ENCODE measurements at places on chromosomes 2 and 18. TPM values are rescaled to one million over a fixed set of nuclear protein-coding genes. Genes with fewer than 3 reads are reported as not detected.

DNA sequence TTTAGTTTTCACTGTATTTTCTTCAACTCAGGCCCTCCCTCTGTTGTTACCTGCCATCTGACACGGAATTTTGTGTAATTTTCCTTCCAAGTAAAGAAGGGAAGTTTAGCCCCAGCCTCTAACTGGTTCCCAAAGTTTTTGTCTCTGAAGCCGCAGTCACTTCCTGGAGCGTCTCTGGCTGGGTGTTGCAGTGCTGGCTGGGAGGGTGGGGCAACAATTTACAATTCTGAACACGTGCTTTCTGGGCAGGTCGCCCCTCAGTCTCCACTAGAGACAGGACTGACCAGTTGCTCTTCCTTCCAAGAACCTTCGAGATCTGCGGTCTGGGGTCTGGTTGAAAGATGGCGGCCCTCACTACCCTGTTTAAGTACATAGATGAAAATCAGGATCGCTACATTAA lies 3.5 kb downstream of the CNDP2 start:
- H3K4me3 ChIP-seq = peak overlapping the region; percentile 13
- DNase-seq = peak; percentile 73
- H3K27ac ChIP-seq = peak overlapping the region; percentile 30
- peaks cover 10% of the 10 kb centered on the region for H3K36me3 ChIP-seq

GRCh38 chr2:36769106-36769505 lies 72.6 kb downstream of the VIT start:
- no peak overlapping the region for H3K27ac ChIP-seq
- DNase-seq = no peak
- no peaks in the 10 kb centered on the region for H3K36me3 ChIP-seq
- H3K4me1 ChIP-seq = no peaks in the 10 kb centered on the region
- H3K4me3 ChIP-seq = no peak overlapping the region

DNA sequence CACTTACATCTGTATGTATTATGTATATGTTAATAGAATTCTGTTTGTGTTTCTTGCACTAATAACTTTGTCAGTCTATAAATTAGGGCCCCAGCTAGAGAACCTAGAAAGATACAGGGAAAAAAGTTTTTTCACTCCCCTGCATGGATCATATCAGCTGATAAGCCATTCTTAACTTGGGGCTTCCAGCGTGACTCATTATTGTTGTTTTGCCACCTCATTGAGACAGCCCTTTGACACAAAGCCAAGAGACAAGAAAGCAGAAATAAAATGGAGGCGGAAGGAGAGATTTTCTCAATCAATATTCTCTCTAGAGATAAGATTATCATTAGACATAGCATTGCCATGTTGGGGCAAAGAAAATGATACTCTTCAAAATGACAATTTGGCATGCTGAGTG lies 93.4 kb downstream of the AKAIN1 start:
- no peak overlapping the region for H3K4me3 ChIP-seq
- no peaks in the 10 kb centered on the region for H3K27me3 ChIP-seq
- no peaks in the 10 kb centered on the region for H3K4me1 ChIP-seq
- no peak for DNase-seq
- H3K27ac ChIP-seq = no peak overlapping the region

- no peaks in the 10 kb centered on the region for H3K36me3 ChIP-seq
- H3K27me3 ChIP-seq = no peaks in the 10 kb centered on the region
- no peaks in the 10 kb centered on the region for H3K4me1 ChIP-seq
- no peak for DNase-seq
These were observed 33.5 kb upstream of the ATG16L1 start for GRCh38 chr2:233217892-233218377.

DNA sequence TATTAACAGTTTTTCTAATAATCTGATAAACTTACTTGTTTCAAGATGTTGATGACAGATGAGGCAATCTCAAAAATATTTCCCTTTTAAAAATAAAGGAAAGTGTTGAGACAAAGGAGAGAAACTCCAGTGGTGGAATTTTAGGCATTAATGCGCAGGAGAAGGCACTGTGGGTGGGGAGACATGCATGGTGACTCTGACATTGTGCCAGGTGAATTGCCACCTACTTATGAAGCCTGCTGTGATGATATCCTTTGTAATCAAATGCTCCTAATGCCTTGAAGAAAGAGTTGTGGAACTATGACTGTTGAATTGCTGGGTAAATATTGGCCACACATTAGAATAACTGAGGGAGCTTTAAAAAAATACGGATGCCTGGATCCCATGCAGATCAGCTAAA lies 101.4 kb downstream of the PLA2R1 start:
- H3K27ac ChIP-seq = no peak overlapping the region
- DNase-seq = no peak
- H3K4me3 ChIP-seq = no peak overlapping the region

GRCh38 chr18:58662118-58662517 lies 9.1 kb upstream of the MALT1 start:
- H3K4me1 ChIP-seq = no peaks in the 10 kb centered on the region
- no peaks in the 10 kb centered on the region for H3K27me3 ChIP-seq
- no peaks in the 10 kb centered on the region for H3K36me3 ChIP-seq
- DNase-seq = no peak
- no peak overlapping the region for H3K4me3 ChIP-seq

DNA sequence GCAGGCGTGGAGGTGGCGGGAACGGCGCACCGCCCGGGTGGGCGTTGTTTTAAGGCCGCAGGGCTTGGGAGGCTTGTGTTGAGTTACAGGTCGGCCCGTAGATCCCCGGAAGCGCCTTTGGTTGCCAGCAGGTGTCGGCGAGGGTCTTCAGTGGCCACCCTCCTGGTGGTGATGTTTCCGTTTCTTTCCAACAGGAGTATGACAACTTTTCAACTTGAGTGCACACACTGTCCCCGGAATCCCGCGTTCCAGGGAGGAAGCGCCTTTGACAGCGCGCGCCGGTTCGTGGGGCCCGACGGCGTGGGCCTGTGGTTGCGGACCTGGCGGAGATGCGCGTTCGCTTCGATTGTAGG lies 1.0 kb upstream of the HDAC4 start:
- peak overlapping the region; percentile 71 for H3K4me3 ChIP-seq
- no peaks in the 10 kb centered on the region for H3K36me3 ChIP-seq
- H3K27me3 ChIP-seq = no peaks in the 10 kb centered on the region
- no peak for DNase-seq
- H3K27ac ChIP-seq = peak overlapping the region; percentile 98

- DNase-seq = no peak
- H3K27me3 ChIP-seq = no peaks in the 10 kb centered on the region
- H3K4me1 ChIP-seq = peaks cover 3% of the 10 kb centered on the region
- no peak overlapping the region for H3K4me3 ChIP-seq
- no peak overlapping the region for H3K27ac ChIP-seq
These were observed 8.5 kb upstream of the DAW1 start for GRCh38 chr2:227862741-227863588.

GRCh38 chr18:67730886-67731285 lies 214.4 kb upstream of the DSEL start:
- no peaks in the 10 kb centered on the region for H3K36me3 ChIP-seq
- no peaks in the 10 kb centered on the region for H3K4me1 ChIP-seq
- no peak overlapping the region for H3K4me3 ChIP-seq
- no peak for DNase-seq

GRCh38 chr2:97998431-97999005 lies 2.8 kb upstream of the TMEM131 start:
- no peak overlapping the region for H3K4me3 ChIP-seq
- H3K4me1 ChIP-seq = peaks cover 16% of the 10 kb centered on the region
- H3K27me3 ChIP-seq = no peaks in the 10 kb centered on the region
- no peak overlapping the region for H3K27ac ChIP-seq
- no peaks in the 10 kb centered on the region for H3K36me3 ChIP-seq
- DNase-seq = no peak

DNA sequence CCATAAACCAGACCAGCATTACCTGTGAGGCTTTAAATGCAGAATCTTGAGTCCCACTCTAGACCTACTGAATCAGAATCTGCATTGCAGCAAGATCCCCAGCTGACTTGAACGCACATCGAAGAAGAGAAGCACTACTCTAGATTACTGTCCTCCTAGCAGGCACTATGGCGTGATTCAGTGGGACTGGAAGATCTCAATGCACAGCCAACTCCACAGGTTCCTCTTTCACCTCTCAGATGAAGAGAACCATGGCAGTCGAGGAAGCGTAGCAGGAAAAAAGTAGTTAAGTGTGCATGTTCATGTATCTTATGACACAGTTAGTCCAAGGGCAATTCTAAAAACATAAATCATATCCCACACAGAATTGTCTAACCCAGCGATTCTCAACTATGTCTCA lies 97.4 kb downstream of the STK39 start:
- H3K36me3 ChIP-seq = no peaks in the 10 kb centered on the region
- H3K27me3 ChIP-seq = no peaks in the 10 kb centered on the region
- H3K4me1 ChIP-seq = no peaks in the 10 kb centered on the region
- DNase-seq = no peak

GRCh38 chr2:88874063-88874657 lies 182.7 kb downstream of the RPIA start:
- no peak overlapping the region for H3K4me3 ChIP-seq
- no peaks in the 10 kb centered on the region for H3K4me1 ChIP-seq
- H3K27ac ChIP-seq = no peak overlapping the region
- no peaks in the 10 kb centered on the region for H3K36me3 ChIP-seq

- no peak overlapping the region for H3K27ac ChIP-seq
- no peaks in the 10 kb centered on the region for H3K27me3 ChIP-seq
- DNase-seq = no peak
- H3K4me3 ChIP-seq = no peak overlapping the region
- peaks cover 1% of the 10 kb centered on the region for H3K4me1 ChIP-seq
These were observed 40.7 kb downstream of the TCF7L1 start for GRCh38 chr2:85173909-85174308.

DNA sequence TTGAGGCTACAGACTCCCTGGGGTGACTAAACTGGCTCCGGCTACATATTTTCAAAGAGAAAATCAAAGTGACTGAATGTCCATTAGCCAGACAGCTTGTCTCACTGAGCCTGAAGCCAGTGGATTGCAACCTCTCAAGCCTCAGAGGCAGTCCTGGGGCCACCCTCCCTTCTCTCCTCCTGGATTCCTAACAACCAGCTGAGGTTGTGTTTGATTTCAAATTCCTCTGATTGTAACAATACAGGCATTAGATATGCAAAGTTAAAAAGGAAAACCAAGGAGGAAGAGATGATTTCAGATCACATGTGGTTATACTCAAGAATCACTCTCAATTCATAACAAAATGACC lies 101.0 kb upstream of the LMAN1 start:
- no peak overlapping the region for H3K27ac ChIP-seq
- no peak for DNase-seq
- H3K4me3 ChIP-seq = no peak overlapping the region
- peaks cover 17% of the 10 kb centered on the region for H3K4me1 ChIP-seq

DNA sequence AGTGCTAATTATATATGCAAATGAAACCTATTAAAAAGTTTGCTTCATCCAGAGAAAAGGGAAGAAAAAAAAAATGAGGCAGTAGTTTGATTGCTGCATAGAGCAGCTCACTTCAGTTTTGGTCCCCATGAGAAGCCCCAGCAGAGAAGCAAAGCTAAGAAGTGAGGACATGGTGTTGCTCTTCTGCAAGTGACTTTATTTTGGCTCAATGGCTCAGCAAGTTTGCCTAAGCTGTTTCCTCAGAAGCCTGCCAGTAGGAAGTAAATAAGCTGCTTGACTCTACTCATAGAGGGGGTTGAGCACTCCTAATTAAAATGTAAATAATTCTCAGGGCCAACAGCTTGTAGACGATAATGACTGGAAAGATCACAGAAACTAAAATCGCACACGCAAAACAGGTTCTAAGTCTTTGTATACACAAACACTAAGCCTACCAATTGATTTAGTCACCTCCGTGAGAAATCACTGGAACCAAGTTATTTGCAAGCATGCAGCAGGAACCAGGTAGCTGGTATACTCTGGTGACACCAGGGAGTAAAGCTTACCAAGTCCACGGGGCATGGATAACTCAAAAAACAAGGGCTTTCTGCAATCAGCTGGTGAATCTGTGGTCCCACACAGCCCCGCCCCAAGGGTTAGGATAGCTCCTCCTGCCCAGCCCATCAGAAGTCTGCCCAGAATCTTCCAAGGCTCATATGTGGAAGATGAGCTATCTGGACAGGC lies 39.7 kb upstream of the NABP1 start:
- H3K27ac ChIP-seq = no peak overlapping the region
- H3K4me1 ChIP-seq = peaks cover 3% of the 10 kb centered on the region
- no peak for DNase-seq
- H3K4me3 ChIP-seq = no peak overlapping the region
- H3K27me3 ChIP-seq = no peaks in the 10 kb centered on the region

- no peaks in the 10 kb centered on the region for H3K4me1 ChIP-seq
- H3K27ac ChIP-seq = no peak overlapping the region
- peak; percentile 72 for DNase-seq
- H3K4me3 ChIP-seq = peak overlapping the region; percentile 43
- H3K27me3 ChIP-seq = no peaks in the 10 kb centered on the region
These were observed 12.3 kb upstream of the TEX51 start for GRCh38 chr2:126886211-126886915.

- no peak for DNase-seq
- no peaks in the 10 kb centered on the region for H3K4me1 ChIP-seq
These were observed 138.1 kb downstream of the WDR7 start for GRCh38 chr18:56789004-56789888.

GRCh38 chr2:20930928-20931327 lies 108.0 kb upstream of the LDAH start:
- no peaks in the 10 kb centered on the region for H3K27me3 ChIP-seq
- H3K4me1 ChIP-seq = peaks cover 52% of the 10 kb centered on the region
- no peak for DNase-seq
- H3K27ac ChIP-seq = peak overlapping the region; percentile 26
- no peaks in the 10 kb centered on the region for H3K36me3 ChIP-seq

DNA sequence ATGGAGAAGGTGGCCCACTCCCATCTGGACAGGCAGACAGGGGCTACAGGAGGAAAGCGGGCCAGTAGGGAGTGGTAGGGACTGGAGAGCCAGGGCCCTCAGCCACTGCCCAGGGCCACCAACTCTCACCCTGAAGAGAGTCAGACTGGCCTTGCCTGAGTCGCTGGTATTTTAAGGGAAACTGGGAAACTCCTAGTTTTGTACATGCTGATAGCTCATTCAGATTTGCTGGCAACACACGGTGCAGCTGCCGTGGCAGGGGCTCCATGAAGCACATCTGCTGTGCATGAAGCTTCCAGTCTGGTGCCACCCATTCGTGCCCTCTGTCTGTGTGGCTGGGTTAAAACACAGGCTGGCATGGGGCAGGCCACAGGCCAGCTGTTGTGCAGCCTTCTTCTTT lies 137.3 kb upstream of the GLI2 start:
- H3K27ac ChIP-seq = no peak overlapping the region
- no peak for DNase-seq
- H3K4me1 ChIP-seq = peaks cover 5% of the 10 kb centered on the region
- H3K4me3 ChIP-seq = no peak overlapping the region

GRCh38 chr2:107068069-107068916 lies 182.3 kb upstream of the ST6GAL2 start:
- H3K36me3 ChIP-seq = no peaks in the 10 kb centered on the region
- DNase-seq = no peak
- H3K4me1 ChIP-seq = no peaks in the 10 kb centered on the region
- no peak overlapping the region for H3K4me3 ChIP-seq
- no peak overlapping the region for H3K27ac ChIP-seq

Gene RAPGEF4
- polyA plus RNA-seq = 1.1 TPM

Gene SLC14A1
- polyA plus RNA-seq = 0.69 TPM

Gene THOC1
- polyA plus RNA-seq = 21.4 TPM

Gene RBKS
- 28.0 TPM for polyA plus RNA-seq

Gene TUBB8B
- polyA plus RNA-seq = not detected

Gene DNAH7
- 1.2 TPM for polyA plus RNA-seq

Gene PLB1
- 1.8 TPM for polyA plus RNA-seq

Gene ACTR2
- 126 TPM for polyA plus RNA-seq

Gene SERPINB3
- polyA plus RNA-seq = 0.04 TPM

Gene CYP27C1
- polyA plus RNA-seq = 0.55 TPM

Gene CYB5A
- polyA plus RNA-seq = 213 TPM

Gene TMEM247
- polyA plus RNA-seq = not detected
